ENCODE measurements at places on chromosomes 11 and 22. TPM values are rescaled to one million over a fixed set of nuclear protein-coding genes. Genes with fewer than 3 reads are reported as not detected.

DNA sequence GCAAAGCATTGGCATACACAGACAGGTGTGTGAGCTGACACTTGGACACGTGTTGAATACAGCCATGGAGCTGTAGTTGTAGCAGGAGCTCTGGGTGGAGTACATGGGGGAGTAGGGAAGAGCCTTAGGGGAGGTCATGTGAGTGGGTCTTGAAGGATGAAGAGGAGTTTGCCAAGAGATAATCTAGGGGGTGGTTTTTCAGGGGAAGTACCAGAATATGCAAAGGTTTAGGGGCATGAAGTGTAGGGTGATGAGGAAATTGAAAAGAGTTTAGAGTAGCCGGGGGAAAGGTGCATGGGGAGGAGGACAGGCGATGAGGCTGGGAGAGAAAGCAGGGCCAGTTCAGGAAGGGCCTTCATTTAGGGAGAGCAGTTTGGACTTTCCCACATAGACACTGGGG lies 74.5 kb downstream of the GRIK4 start:
- DNase-seq: no peak

DNA sequence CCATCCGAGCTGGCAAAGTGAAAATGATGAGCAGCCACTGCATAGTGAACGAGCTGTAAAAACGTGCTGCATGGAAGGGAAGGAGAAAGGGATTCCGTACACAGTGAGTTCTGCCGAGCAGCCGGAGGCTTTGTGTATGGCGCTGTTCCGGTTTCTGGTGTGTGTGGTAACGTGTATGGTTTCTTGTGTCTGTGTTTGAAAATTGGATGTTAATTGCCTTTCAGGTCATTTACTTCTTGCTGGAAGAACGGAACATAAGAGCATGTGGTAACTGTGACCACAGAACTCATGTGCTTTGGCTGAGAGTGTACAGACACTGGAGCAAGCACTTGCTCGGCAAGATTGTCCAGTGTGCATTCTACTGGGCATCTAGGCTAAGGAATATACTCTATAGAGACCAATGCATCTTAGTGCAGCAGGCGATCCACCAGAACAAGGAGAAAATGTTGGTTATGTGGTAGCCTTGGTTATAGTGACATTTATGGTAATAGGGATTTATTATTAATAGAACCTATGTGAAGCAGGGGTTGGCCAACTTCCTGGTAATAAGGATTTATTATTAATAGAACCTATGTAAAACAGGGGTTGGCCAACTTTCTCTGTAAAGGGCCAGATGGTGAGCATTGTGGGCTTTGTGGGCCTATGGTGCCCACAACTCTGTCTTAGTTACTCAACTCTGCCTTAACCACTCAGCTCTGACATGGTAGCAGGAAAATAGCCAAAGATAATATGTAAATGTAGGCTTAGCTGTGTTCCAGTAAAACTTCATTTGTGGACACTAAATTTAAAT lies 49.2 kb downstream of the GRAMD1B start:
- no peak for DNase-seq

Gene NAGA
- total RNA-seq: 34.2 TPM

- no peak for DNase-seq
These were observed 1894.0 kb upstream of the RAG2 start for GRCh38 chr11:38491986-38492385.

- peak; percentile 45 for DNase-seq
These were observed 13.3 kb downstream of the WT1 start for GRCh38 chr11:32421992-32422391.

DNA sequence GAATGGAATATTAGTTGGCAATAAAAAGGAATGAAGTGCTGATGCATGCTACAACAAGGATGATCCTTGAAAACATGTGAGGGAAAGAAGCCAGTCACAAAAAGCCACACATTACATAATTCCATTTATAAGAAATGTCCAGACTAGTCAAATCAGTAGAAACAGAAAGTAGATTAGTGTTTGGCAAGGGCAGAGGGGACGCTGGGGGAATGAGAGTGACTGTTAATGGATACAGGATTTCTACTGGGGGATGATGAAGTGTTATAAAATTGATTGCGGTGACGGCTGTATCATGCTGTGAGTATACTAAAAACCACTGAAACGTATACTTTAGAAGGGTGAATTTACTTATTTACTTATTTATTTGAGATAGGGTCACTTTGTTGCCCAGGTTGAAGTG lies 57.9 kb downstream of the C11orf58 start:
- no peak for DNase-seq

DNA sequence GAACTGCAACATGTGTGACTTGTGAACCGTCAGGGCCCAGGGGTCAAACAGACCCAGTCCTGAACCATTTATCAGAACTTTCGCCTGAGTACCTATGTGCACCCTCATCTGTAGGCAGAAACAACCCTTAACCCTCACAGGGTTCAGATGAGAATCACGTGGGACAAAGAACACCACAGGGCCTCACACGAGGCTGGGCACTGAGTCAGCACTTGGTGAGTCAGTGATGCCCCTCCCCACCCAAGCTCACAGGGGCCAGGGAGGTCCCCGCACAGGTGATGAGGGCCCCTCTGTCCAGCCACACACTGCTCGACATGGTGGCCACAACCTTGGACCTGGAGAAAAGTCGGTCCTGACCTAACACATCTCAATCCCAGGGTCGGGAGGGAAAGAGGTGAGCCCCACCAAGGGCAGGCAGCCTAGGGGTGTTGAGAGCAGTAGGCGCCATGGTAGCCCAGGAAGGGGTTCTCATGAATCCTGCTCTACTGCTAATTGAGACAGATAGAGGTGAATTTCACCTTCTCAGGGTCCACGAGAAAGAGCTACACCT lies 176.4 kb downstream of the SHANK2 start:
- no peak for DNase-seq

Data from esophagus muscularis mucosa (tissue), 4 donors.